ENCODE measurements at places on chromosomes 16 and 17.

DNA sequence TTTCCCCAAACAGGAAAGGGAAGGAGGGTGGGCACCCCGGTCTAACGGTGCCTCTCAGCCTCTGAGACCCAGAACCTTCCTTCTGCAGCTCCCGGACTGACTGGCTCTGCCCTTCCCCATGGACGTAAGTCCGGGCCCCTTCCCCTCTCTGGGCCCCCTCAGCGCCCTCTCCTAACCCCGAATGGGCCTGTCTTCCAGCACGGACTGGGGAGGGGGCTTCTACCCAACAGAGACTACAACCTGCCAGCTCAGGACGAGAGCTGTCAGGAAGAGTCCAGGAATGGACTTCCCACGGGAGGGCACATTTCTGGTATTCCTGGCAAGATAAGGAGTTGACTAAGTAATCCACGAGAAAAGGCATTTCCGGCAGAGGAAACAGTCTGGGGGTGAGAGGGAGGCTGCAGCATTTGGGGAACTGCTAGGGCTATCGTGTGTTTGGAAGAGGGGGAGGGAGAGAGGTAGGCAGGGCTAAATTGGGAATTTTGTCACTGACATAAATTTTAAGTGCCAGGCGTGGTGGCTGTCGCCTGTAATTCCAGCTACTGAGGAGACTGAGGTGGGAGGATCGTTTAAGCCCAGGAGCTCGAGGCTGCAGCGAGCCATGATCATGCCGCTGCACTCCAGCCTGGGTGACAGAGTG lies 12.1 kb upstream of the ALDOA start:
- DNase-seq = no peak

DNA sequence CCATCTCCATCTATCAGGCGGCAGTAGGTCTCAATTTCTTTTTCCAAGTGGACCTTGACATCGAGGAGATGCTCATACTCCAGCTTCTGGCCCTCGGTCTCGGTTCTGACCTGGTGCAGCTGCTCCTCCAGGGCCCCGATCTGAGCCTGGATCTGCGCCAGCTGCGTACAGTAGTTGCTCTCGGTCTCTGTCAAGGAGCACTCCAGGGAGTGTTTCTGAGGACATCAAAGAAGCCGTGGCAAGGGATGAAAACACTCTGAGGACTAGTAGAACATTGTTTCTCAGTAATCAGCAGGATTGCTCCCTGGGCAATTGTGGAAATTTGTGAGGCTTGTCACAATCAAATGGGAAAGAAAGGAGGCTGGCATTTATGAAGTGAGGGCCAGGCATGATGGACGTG lies 5.9 kb downstream of the KRT28 start:
- DNase-seq = no peak

GRCh38 chr16:68421076-68421475 lies 27.2 kb downstream of the SMPD3 start:
- DNase-seq = no peak

GRCh38 chr17:70636517-70637133 lies 467.3 kb downstream of the KCNJ2 start:
- DNase-seq = no peak

GRCh38 chr16:71703333-71703732 lies 21.2 kb downstream of the PHLPP2 start:
- DNase-seq = no peak

- no peak for DNase-seq
These were observed 6.4 kb downstream of the KRT38 start for GRCh38 chr17:41434415-41434814.

DNA sequence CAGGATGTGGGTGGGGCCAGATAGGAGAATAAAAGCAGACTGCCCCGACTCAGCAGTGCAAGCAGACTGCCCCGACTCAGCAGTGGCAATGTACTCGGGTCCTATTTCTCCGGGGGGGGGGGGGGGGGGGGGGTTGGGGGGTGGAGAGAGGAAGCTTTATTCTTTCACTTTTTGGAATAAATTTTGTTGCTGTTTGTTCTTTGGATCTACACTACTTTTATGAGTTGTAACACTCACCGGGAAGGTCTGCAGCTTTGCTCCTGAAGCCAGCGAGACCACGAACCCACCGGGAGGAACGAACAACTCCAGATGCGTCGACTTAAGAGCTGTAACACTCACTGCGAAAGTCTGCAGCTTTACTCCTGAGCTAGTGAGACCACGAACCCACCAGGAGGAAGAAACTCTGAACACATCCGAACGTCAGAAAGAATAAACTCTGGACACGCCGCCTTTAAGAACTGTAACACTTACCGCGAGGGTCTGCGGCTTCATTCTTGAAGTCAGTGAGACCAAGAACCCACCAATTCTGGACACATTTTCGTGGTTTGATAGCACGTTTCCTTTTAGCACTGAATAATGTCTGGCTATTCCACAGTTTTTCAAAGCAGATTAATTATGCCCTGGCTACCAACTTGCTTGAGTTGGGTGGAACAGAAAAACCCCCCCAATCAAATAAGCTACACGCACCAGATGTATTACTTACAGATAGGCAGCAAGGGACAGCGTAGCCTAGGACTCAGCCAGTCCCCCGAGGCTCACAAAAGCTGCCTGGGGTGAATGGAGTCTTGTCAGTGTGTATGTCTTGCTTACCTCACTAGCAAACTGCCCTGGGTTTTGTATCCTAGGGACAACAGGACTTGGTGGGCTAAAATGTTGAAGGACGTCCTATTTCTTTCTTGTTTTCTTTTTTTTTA lies 11.9 kb downstream of the FZD2 start:
- DNase-seq = no peak

DNA sequence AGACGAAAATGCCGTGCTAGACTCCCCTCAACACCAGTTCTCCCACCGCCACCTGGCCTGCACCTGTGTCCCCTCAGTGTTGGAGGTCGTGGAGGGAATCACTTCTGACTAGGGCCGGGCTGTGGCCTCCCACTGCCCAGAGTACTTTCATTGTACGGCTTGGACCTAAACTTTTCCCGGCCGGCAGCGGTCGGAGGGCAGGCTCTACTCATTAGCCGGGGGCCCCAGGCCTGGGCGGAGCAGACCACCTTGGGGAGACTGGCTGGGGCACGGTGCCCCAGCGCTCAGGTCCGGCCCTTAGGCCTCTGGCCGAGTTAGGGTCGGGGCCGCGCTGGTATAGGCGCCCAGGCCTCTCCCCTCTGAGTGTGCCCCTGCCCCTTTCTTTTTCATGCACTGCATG lies 639 bp downstream of the CLDN6 start:
- no peak for DNase-seq

DNA sequence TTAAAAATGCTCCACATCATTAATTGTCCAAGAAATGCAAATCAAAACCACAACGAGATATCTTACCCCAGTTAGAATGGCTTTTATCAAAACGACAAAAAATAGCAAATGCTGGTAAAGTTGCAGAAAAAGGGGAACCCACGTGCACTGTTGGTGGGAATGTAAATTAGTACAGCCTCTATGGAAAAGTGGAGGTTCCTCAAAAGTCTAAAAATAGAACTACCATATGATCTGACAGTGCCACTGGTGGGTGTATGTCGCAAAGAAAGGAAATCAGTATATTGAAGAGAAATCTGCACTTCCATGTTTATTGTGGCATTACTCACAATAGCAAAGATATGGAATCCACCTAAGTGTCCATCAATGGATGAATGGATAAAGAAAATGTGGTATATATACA lies 38.2 kb upstream of the ZFHX3 start:
- no peak for DNase-seq

DNA sequence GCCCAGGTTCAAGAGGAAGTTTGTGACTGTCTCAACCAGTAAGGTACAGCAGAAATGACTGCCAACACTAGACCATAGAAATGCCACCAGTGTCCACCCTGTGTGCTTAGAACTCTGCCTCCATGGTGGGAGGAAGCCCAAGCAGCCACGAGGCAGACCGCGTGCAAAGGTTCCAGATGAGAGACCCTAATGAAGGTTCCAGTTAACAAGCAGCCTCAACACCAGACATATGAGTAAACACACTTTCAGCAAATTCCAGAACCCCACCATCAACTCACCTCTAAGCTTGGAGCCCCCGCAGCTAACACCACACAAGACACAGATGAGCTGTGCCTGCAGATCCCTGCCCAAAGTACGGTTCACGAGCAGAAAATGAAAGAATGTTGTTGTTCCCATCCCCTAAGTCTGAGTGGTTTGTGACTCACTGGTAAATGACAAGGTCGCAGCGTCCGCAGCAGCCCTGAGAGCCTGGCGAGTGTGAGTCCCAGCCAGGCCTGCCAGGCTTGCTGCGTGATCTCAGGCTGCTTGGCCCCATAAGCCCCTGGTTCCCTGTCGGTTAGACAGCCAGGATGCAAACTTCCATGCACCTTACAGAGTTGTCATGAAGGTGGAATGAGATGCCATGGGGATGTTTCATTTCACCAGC lies 193.7 kb downstream of the C16orf95 start:
- no peak for DNase-seq

GRCh38 chr17:17781591-17782496 lies 54.9 kb downstream of the SREBF1 start:
- peak; percentile 85 for DNase-seq

DNA sequence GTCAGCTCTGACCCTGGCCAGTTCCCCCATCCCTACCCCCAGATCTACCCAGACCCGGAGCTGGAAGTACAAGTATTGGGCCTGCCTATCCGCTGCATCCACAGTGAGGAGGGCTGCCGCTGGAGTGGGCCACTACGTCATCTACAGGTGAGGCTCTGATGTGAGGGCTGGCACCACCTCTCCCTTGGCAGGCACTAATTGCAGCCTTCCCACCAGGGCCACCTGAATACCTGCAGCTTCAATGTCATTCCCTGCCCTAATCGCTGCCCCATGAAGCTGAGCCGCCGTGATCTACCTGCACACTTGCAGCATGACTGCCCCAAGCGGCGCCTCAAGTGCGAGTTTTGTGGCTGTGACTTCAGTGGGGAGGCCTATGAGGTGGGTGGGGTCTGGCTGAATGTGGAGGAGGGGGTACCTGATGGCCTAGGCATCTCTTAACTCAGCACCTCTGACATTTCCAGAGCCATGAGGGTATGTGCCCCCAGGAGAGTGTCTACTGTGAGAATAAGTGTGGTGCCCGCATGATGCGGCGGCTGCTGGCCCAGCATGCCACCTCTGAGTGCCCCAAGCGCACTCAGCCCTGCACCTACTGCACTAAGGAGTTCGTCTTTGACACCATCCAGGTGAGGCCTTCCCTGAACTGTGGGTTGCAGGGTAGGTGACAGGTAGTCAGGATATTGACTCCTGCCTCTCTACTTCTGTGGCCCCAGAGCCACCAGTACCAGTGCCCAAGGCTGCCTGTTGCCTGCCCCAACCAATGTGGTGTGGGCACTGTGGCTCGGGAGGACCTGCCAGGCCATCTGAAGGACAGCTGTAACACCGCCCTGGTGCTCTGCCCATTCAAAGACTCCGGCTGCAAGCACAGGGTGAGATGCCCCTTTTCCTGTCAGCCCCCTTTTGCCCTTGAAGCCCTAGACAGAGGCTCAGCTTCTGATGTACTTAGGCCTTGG lies 4.3 kb downstream of the TRAF4 start:
- no peak for DNase-seq

- DNase-seq = peak; percentile 67
These were observed 263.4 kb downstream of the BCAS3 start for GRCh38 chr17:60941028-60941427.

GRCh38 chr17:42272162-42272907 lies 3.9 kb downstream of the STAT5B start:
- DNase-seq = no peak

GRCh38 chr17:81142301-81143199 lies 22.8 kb upstream of the PVALEF start:
- peak; percentile 87 for DNase-seq

DNA sequence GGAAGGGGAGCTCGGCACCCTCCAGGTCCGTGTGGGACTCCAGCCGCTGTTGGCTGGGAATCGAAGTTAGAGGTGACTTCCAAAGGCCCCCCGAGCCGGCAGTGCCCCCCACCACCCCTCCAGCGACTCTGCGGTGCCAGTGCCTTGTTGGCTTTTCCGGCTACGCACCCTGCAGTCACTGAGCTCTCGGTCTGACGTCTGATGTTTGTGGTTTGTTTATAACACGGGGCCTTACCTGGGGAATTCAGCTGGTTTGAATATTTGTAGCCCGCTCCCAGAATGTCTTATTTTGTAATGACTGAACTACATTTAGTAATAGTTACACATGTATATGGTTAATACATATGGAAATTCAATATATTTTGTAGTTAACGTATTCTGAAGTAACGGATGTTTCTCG lies 7.1 kb upstream of the BAIAP3 start:
- no peak for DNase-seq

DNA sequence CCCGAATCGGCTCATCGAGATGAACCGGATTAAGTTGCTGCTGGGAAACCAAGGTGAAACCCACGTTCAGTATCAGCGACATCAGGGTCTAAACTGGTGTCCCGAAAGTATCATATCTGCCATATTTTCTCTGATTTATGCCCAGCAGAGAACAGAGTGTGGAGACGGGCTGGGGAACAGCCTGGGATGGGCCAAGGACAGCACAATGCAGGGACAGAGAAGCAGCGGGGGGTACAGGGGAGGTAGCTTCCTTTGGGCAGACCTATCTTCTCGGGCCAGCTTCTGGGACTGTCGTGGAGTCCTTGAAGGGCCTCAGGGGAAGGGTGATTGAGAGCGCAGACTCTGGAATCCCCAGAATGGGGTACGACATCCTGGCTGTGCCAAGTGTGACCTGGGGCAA lies 17.5 kb upstream of the MLKL start:
- no peak for DNase-seq

DNA sequence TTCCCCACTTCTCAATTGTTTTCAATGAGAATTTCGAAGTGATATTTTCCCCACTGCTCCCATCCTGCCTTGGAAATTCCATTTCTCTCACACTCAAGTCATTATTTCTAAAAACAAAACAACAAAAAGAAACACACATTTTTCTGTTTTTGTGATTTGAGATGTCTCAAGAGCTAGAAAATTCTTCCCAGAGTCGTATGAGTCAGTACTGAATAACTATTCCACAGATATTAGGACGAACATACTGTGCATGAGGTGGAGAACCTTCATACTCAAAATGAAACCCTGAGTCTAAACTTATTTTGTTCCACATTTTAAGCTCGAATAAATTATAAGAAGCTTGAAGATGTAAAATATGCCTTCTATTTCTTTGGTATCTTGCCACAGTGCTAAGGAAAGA lies 204.6 kb downstream of the SLC39A11 start:
- no peak for DNase-seq

DNA sequence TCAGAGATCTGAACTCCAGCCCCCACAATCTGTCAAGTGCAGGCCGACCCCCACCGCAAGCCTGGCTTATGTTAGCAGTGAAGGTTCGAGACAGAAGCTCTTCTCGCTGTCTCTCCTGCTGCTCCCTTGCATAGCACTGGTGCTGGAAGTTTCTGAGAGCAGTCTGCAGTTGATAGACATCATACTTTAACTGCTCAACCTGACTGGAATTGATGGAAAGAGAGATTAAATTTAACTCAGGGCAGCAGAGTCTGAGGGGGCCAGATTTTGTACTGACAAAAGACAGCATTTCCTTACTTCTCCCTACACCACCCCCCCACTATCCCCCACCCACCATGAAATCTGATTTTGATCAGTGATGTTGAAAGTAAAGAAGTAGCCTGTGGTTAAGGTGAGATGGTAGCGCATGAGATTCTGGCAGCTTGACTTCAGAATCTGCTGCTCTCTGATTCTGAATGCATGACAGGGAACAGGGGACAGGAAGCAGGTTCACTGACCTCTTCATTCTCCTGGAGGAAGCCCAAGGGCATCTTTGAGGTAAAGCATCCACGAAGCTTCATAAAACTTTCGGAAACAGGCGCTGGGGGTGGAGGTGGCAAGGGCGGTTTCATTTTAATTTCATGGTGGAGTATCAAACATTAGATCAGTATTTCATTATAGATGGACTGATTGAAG lies 44.3 kb upstream of the TMEM97 start:
- DNase-seq = no peak

- DNase-seq = no peak
These were observed 12.5 kb upstream of the RBBP6 start for GRCh38 chr16:24526701-24527495.

- DNase-seq = no peak
These were observed 30.5 kb downstream of the CDH1 start for GRCh38 chr16:68767581-68767980.
